ENCODE measurements at places on chromosomes 2 and 18. TPM values are rescaled to one million over a fixed set of nuclear protein-coding genes. Genes with fewer than 3 reads are reported as not detected.

AGXT gene
- 0.59 TPM for total RNA-seq

RIF1 gene
- total RNA-seq: 23.5 TPM

CNGA3 gene
- 0.27 TPM for total RNA-seq

SRD5A2 gene
- not detected for total RNA-seq

HOXD1 gene
- total RNA-seq: 3.5 TPM

CFC1 gene
- total RNA-seq: 0.73 TPM

MYO1B gene
- 62.1 TPM for total RNA-seq

NTSR2 gene
- not detected for total RNA-seq

RAPGEF4 gene
- 1.2 TPM for total RNA-seq

PLGLB2 gene
- total RNA-seq: not detected

LYG2 gene
- total RNA-seq: not detected

LRRC30 gene
- not detected for total RNA-seq

CAPN10 gene
- 36.1 TPM for total RNA-seq

PLCD4 gene
- total RNA-seq: 3.8 TPM

ADD2 gene
- total RNA-seq: 0.21 TPM

MRPL19 gene
- total RNA-seq: 51.2 TPM

ABCA12 gene
- total RNA-seq: 0.06 TPM

TEX44 gene
- total RNA-seq: not detected

LONRF2 gene
- 1.6 TPM for total RNA-seq

ITPRIPL1 gene
- total RNA-seq: 0.92 TPM

CAPN13 gene
- 49.7 TPM for total RNA-seq

MOGAT1 gene
- total RNA-seq: not detected

ALK gene
- 0.06 TPM for total RNA-seq

FOXD4L1 gene
- 0.27 TPM for total RNA-seq

VSNL1 gene
- 3.6 TPM for total RNA-seq

ATG9A gene
- 66.0 TPM for total RNA-seq

MALT1 gene
- 22.9 TPM for total RNA-seq

SLC30A3 gene
- total RNA-seq: not detected

RIT2 gene
- not detected for total RNA-seq

Data from left colon (tissue), 2 donors.